ENCODE measurements at places on chromosomes 3 and 15.

GRCh38 chr3:110575702-110576101 is 495.9 kb upstream of the NECTIN3 start:
- no peak for DNase-seq
- H3K36me3 ChIP-seq: no peaks in the 10 kb centered on the region
- peaks cover 9% of the 10 kb centered on the region for H3K4me1 ChIP-seq
- no peak overlapping the region for H3K27ac ChIP-seq

DNA sequence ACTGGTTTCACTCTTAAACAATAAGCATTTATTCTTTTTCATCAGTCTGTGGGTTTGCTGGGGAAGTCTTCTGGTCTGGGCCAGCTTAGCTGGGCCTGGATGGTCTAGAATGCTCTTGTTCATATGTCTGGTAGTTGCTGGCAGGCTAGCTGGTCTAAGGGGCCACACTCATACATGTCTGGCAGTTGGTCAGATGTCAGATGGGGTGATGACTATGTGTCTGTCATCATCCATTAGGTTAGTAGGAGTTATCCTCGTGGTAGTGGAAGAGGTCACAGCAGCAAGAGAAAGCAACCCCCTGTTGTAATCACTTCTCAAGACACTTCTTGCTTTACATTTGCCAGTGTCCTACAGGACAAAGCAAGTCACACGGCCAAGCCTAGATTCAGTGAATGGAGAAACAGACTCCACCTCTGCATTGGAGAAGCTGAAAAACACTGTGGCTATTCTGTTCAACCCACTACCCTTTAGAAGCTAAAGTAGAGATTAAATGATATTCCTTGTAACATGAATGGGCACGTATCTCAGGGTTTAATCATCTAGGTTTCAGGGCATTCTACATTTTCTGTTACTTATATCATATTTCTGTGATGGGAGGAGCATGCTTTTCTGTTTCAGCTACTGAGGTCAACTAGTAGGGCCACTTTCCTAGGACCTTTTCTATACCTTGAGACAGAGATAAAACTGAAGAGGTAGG is 5.5 kb upstream of the ARID3B start:
- no peaks in the 10 kb centered on the region for H3K36me3 ChIP-seq
- no peak for DNase-seq
- H3K27ac ChIP-seq: no peak overlapping the region
- no peaks in the 10 kb centered on the region for H3K27me3 ChIP-seq
- no peak overlapping the region for H3K4me3 ChIP-seq
- peaks cover 7% of the 10 kb centered on the region for H3K4me1 ChIP-seq

DNA sequence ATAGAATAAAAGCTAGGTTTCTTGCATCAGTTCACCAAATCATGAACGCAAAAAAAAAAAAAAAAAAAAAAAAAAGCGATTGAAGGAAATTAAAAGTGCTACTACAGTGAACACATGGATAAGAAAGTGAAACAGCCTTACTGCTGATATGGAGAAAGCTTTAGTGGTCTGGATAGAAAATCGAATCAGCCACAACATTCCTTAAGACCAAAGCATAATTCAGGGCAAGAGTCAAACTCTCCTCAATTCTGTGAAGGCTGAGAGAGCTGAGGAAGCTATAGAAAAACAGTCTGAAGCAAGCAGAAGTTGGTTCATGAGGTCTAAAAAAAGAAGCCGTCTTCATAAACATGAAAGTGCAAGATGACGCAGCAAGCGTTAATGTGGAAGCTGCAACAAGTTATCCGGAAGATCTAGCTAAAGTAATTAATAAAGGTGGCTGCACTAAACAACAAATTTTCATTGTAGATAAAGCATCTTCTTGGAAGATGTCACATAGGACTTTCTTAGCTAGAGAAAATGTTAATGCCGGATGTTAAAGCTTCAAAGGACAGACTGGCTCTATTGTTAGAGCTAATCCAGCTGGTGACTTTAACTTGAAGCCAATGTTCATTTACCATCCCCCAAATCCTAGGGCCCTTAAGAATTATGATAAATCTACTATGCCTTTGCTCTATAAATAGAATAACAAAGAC is 19.2 kb downstream of the P3H2 start:
- H3K27ac ChIP-seq: peak overlapping the region; percentile 60
- peak overlapping the region; percentile 45 for H3K4me3 ChIP-seq
- no peaks in the 10 kb centered on the region for H3K36me3 ChIP-seq
- no peaks in the 10 kb centered on the region for H3K27me3 ChIP-seq

DNA sequence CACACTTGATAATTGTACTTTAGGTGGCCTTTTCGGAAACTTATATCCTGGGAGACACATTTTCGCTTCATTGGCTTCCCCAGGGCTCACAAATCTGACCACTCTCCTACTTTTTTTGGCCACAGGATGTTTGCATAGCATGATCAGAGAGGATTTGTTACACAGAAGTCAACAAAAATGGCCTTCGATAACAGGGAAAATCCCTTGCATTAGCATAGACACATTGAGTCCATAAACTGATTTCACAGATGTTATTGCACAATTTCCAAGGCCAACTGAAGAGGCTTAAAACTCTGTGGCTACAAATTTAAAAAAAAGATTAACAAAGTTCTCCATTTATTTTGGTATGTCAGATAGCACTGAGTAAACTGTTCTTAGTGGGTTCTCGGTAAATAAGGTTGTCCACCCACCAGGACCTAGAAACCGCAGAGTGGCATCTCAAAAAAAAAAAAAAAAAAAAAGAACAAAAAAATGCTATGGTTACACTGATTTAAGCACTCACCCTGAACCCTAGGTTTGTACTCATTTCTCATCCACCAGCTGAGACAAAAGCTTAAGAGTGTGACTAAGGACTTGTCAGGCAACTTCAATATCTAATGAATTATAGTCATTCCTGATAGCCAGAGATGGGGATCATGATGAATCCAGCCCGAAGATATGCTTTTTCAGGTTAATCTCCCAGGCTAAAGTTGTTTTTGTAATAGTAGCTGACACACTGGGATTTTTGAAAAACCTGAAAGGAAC is 188.9 kb upstream of the SYNPR start:
- no peaks in the 10 kb centered on the region for H3K4me1 ChIP-seq
- H3K27me3 ChIP-seq: no peaks in the 10 kb centered on the region
- no peaks in the 10 kb centered on the region for H3K36me3 ChIP-seq
- no peak overlapping the region for H3K4me3 ChIP-seq
- no peak for DNase-seq
- no peak overlapping the region for H3K27ac ChIP-seq

- no peak overlapping the region for H3K27ac ChIP-seq
- peaks cover 17% of the 10 kb centered on the region for H3K4me1 ChIP-seq
- no peak overlapping the region for H3K4me3 ChIP-seq
- H3K36me3 ChIP-seq: no peaks in the 10 kb centered on the region
- no peak for DNase-seq
- H3K27me3 ChIP-seq: no peaks in the 10 kb centered on the region
Observed at GRCh38 chr15:31485911-31486461, 159.4 kb downstream of the KLF13 start.

GRCh38 chr15:62109437-62109836 is 42.7 kb downstream of the C2CD4A start:
- H3K4me1 ChIP-seq: peaks cover 2% of the 10 kb centered on the region
- H3K4me3 ChIP-seq: no peak overlapping the region
- no peak overlapping the region for H3K27ac ChIP-seq
- no peaks in the 10 kb centered on the region for H3K27me3 ChIP-seq
- no peaks in the 10 kb centered on the region for H3K36me3 ChIP-seq

GRCh38 chr3:115580566-115580965 is 42.7 kb upstream of the GAP43 start:
- H3K4me1 ChIP-seq: no peaks in the 10 kb centered on the region
- H3K4me3 ChIP-seq: no peak overlapping the region
- no peaks in the 10 kb centered on the region for H3K27me3 ChIP-seq
- DNase-seq: no peak
- H3K36me3 ChIP-seq: no peaks in the 10 kb centered on the region

All from thoracic aorta (tissue), 2 donors.